Islet precursor cell (in vitro differentiated cells): ENCODE measurements at places on chromosomes 11 and 22.
A peak's percentile ranks its signal among the peaks of the same experiment; 100 is the strongest.

DNA sequence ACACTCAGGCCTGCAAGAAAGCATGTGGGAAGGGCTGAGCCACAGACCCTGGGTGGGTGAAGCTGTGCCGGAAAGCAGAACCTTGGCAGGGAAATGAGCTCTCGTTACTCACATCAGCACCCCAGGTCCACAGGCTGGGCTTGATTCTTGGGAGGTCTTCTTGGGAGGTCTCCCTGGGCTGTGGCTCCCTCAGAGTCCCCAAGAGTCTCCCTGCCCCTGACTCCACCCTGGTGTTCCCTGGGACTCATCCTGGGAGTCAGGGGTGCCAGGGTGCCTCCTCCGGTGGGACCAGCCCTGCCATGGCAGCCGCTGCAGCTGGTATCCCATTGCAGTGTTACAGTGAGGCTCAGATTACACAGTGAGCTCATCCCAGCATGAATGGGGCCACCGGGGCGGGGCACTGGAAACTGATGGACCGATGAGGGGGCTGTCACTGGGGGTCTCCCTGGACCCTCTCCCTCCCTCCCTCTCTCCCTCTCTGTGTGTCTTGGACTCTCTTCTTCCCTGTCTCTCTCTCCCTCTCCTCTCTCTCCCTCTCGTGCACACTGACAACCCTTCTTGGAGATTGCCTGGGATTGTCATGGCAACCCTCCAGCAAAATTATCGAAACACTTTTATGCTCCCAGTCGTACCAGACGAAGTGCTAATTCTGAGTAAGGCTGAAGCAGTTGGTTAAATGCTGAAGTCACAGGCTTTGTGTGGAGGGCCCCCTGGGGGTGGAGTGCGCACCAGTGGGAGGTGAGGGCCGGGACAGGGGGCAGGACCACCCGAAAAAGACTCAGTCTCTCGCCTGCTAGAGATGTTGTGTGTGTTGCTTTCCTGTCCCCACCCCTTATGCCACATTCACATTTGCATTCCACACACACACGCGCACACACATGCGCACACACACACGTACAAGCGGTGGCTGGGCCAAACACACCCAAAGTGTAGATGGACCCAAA lies 8.6 kb upstream of the C11orf96 start:
- DNase-seq = no peak

GRCh38 chr22:41123151-41123550 lies 30.8 kb downstream of the EP300 start:
- no peak for DNase-seq

DNA sequence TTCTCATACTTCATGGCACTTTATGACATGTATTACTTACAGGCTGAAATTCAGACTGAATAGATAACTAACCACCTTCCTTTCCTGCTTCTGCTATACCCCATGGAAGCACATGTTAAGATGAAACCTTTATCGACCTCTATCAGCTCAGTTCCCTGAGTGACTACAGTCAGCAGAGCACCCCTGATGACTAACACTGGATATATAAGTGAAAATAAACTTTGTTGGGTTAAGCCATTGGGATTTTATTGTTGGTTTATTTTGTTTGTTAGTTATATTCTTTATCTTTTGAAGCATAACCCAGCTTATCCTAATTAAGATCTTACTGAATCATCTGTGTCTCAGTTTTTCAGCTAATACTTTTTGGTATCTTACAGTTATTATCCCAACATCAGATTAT lies 23.0 kb upstream of the MAML2 start:
- DNase-seq = no peak

DNA sequence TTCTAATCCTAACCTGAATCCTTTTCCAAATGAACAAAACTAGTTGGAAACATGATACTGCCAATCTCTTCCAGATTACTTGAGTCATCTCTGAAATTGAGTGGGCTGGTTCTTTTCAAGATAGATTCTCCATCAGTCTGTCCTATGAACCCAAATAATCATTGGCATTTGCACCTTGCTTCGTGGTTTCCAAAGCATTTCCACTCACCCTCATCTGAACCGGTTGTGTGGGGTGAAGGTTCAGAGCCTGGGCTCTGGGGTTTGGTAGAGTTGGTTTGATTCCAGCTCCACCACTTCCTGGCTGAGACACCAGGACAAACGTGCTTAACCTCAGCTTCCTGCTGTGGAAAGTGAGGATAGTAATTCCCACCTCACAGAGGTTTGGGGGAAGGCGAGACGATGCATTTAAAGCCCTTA lies 206.4 kb upstream of the E2F8 start:
- no peak for DNase-seq

DNA sequence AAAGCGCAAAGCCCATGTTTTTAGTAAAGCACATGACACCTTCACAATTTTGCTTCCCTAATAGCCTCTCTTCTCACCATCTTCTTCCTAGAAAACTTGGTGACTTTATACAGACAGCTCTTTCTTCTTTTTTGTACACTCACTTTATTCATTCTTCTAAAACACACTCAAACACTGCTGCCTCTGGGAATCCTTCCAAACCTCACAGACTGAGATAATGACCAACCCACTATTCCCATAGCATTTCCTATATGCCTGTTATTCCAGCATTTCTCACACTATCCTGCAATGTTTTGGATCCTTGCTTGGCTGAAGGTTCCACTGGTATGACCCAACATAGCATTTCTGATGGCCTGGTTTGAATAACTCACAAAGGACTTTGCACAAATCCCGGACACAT lies 442.1 kb upstream of the CCDC90B start:
- no peak for DNase-seq

GRCh38 chr11:64516226-64516625 lies 74.8 kb upstream of the SLC22A12 start:
- DNase-seq = no peak

DNA sequence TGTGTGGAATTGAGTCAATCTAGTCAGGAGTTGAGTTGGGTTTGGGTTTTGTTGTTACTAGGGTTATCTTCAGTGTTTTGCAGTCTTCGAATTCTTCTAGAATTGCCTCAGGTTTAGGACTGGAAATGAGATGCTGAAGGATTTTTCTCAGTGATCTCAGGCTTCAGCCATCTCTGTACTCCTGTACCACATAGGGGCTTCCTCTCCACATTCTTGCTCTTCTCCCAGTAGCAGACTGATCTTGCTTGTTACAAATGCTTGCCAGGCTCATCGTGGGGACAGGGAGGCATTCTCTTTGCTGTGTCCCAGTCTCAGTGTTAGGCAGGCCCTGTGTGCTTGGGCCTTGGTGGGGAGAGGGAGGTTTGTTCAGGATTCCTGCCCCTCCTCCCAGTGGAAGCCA lies 96.1 kb downstream of the LRRC32 start:
- DNase-seq = peak; percentile 92

GRCh38 chr11:117391181-117391580 lies 63.5 kb downstream of the CEP164 start:
- peak; percentile 40 for DNase-seq

GRCh38 chr11:86491027-86491426 lies 116.3 kb downstream of the CCDC81 start:
- no peak for DNase-seq

- DNase-seq = peak; percentile 57
These were observed 75.2 kb downstream of the USP47 start for GRCh38 chr11:11916981-11917399.

DNA sequence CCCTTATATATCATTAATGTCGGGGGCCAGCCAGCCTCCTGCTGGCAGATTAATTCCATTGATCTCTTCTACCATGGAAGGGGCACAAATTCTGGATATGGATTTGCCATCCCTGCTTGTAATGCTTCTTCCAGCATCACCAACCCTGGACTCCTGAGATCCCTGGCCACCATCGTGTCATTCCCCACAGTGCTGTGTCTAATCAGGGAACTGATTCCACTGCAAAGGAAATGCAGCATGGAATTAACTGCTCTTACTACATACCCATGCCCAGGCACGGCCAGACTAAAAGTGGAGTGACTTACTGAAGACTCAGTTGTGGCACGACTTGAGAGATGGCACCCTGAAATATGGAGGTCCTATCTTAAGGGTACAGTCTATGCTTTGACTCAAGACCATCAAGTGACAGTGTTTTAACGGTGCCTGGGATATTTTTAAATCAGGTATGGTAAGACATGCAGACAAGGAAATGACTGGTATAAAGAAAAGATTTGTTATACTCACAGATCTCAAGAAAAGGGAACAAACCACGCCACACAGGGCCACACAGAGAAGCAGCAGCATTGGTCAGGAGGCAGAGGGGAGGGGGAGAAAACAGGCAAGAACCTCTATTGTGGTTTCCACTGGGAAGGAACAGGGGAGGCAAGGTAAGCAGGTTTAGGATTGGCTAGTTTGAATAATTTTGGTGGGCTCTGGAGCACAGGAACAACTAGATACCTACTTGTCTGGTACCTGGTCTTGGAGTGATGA lies 65.1 kb downstream of the IGLL5 start:
- DNase-seq = no peak

DNA sequence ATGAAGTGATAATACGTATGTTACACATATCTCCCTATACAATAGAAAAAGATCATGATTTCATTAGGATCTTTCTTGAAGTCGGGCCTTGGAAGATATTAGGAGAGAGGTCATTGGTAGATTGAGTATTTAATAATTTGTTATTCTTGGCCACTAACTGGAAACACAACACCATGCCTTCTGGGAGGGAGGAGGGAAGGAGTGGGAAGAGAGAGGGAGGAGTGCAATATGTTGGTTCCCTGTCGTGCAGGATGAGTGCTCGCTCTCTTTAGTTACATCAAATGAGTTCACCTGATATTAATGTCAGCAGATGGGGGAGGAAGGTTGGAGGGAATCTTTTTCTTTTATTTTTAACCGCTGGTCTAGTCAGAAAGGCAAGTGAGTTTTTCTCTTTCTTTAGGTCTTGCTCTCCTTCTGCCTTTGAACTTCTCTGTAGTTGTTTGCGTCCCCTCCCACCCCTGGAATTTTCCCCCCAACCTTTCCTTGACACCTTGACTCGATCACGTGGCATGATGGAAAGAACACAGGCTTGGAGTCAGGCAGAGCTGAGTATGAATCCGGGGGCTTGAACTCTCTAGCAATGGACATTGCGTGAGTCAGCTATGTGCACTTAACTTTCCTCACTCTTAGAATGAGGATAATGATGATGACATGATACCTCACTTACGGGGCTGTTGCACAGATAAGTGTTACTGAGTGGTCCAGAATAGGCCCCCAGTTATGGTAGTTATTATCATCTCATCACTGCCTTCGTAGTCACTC lies 6.2 kb downstream of the ADAMTS15 start:
- DNase-seq = no peak

DNA sequence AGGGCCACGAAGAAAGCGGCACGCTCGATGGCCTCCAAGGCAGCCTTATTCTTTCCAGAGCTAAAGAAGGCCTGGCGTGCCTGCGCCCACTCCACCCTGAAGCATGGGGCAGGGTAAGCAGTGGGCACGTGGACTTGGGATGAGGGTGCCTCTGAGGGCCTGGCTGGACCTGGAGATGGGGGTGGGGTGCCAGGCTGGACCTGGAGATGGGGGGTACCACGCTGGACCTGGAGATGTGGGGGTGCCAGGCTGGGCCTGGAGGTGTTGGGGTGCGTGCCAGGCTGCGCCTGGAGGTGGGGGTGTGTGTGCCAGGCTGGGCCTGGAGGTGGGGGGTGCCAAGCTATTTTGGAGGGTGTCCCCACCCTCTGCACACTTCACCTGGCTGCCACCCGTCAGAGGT lies 5.3 kb downstream of the CPT1B start:
- DNase-seq = no peak

DNA sequence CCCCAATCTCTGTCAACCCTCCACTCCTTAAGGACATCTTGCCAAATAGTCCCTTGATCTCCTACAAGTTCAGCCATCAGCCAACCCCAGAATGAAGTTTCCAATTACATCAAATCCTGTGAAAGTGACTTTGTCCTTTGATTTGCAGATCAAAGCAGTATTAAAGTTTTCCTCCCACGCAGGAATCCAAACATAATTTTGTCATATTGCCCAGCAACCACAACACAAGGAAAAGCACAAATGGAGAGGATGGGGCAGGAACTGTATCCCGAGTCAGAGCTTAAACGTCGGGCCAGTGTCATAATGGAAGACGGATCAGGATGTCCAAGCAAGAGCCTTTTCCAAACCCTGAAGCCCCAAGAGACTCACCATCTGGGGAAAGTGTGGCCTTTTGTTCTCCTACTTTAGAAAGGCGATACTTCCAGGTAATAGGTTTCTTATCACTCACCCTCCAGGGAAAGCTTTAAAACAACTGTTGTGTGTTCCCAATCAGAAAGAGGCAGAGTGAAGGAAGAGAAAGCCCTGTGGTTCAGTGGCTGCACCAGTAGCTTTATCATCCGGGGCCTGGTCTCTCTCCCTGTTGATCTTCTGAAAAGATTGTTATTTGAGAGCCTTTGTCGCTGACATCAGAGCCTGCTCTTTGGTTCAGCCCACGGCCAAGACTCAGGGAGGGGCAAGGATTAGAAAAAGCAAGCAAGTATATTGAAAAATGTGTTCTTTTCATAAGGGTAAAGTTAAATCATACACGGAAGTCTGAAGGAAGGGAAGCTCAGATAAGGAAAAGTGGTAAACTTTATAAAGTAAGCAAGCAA lies 41.7 kb downstream of the EXPH5 start:
- DNase-seq = peak; percentile 81

DNA sequence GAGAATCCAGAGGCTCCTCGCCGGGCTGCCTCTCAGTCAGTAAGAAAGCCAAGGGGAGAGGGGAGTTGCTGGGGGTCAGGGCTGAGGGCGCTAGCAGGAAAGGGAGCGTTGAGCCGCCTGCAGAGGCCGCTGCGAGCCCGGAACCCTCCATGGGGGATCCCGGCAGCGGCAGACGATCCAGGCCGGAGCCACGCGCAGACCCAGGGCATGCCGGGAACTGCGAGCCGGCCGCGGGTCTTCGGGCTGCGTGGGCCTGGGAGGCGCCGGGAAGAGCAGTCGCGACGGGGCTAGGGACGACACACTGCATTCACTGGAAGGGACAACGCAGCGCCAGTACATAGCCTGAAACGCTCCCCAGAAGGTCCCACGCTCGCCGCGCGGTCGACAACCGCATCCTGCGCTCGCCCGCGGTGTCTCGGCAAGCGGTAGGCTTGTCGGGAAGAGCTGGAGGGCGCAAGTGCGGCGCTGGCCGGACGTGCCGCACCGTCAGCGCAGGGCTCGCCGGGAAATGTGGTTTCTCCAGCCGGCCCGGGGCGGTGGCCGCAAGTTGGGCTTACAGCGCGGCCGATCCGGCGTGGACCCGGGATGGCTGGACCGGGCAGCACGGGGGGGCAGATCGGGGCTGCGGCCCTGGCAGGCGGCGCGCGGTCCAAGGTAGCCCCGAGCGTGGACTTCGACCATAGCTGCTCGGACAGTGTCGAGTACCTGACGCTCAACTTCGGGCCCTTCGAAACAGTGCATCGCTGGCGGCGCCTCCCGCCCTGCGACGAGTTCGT lies at the start of gene LZTR1:
TSS of gene LZTR1 (plus strand) at position 511 of the 776 bp plus-strand sequence. CDS start at position 586, 75 bp downstream.
- DNase-seq = peak; percentile 89

DNA sequence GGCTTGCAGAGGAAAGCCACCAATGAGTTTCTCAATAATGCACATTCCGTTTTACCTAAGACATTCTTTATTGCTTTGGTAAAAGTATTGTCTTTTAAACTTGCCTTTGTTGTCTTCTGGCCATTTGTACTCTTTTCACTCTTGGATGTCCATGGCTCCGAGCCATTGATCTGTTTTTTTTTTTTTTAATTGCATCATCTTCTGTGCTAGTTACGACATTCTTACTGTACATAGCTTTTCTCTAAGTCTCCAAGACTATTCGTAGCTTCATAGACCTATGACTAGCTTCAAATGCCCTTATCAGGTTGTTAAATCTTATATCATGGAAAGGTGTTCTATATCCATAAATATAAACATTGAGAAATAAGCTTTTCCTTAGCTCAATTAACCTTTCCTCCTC lies 1522.6 kb downstream of the FAM181B start:
- DNase-seq = no peak

GRCh38 chr11:121226415-121227263 lies 65.9 kb upstream of the SC5D start:
- DNase-seq = no peak

- no peak for DNase-seq
These were observed 8.9 kb downstream of the RDX start for GRCh38 chr11:110287537-110287936.
